ENCODE measurements at places on chromosomes 12 and 14.

DNA sequence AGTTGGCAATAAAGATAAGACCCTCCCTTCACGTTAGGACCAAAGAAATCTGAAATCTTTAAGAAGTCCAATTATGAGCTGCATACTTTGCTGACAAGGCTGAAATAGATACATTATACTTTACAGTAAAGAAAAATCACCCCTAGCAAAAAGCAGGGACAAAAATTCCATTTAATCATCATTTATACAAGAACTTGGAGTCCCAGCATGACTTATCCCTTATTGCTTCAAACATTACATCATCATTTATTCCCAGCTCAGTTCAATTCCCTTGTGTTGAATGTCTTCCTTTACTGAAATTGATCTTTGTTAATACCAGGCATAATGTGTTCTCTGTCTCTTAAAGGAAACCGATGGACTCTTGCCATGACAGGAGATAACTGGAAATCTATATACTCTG lies 449.6 kb upstream of the CCDC196 start:
- no peak for DNase-seq

DNA sequence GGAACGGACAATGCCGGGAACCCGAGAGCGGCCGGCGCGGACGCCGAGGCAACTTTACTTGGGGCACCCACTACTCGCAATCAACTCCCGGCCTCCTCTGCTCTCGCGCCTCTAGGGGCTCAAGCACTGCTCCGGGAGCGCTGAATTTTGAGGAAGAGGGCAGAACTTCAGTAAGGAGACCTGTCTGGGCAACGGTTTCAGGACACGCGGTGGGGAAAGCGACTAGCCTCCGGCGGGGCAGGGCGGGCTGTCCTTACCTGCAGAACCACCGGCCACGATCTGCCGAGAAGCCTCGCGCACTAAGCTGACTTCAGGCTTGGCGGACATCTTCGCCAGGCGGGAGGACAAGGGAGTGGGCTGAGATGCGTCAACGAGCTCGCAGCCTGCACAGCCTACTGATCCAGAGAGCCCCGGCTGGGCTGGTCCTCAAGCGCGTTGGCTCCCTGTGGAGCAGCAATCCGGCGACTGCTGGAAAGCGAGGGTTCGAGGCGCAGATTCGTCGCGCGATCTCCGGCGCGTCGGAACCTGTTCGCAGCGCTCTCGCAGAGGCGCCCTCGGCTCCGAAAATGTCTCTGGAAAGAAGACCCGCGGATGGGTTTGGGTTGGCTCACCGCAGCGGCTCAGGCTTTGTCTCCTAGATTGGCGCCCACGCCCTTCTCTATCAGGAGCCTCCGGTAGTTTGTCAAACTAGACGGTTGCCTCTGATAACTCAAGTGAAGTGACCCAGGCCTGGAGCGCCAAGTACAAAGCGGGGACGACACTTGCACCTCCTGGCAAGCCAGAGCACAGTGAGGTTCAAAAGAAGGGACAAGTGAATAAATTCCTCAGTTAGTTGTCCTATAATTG lies at the start of gene SLC25A21:
Gene SLC25A21 (minus strand): TSS at position 583 of the 846 bp plus-strand sequence.
- DNase-seq: peak; percentile 88

GRCh38 chr14:70814466-70814865 lies 5.2 kb upstream of the MAP3K9 start:
- no peak for DNase-seq

GRCh38 chr14:29043737-29044136 lies 277.1 kb downstream of the FOXG1 start:
- no peak for DNase-seq

- DNase-seq: peak; percentile 82
Observed at GRCh38 chr14:103721334-103722120, 5.9 kb downstream of the ZFYVE21 start.

DNA sequence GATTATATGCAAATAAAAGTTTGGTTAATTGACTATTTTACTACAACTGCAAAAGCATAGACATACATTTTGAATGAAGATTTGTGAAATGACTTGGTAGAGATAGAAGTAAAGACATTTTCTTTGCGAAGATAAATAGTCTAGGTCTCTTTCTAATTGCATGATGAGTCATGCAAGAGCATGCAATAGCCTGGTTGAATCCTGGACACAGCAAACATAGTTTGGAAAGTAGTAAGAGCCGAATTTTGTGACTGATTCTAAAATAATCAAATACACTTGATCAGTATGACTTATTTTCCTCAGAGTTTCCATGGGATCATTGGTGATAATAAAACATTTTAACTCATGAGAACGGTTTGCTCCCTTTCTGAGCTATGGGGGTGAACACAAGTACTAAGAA lies 27.7 kb upstream of the CAND1 start:
- DNase-seq: no peak

- DNase-seq: no peak
Observed at GRCh38 chr12:69610729-69611128, at the start of gene LRRC10. TSS of gene LRRC10 (minus strand) at chr12:69610907. CDS start at chr12:69610838, 69 bp downstream.

- no peak for DNase-seq
Observed at GRCh38 chr14:102982852-102983470, 60.5 kb downstream of the AMN start.

DNA sequence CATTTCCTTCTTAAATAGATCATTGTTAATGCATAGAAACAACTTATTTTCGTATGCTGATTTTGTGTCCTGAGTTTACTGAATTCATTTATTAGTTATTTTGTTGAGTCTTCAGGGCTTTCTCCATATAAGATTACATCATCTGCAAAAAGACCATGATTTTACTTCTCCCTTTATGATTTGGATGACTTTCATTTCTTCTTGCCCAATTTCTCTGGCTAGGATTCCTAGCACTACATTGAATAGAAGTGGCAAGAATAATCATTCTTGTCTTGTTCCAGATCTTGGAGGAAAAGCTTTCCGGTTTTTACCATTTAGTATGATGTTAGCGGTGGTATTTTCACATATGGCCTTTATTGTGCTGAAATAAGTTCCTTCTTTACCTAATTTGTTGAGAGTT lies 303.0 kb upstream of the RTL1 start:
- no peak for DNase-seq

DNA sequence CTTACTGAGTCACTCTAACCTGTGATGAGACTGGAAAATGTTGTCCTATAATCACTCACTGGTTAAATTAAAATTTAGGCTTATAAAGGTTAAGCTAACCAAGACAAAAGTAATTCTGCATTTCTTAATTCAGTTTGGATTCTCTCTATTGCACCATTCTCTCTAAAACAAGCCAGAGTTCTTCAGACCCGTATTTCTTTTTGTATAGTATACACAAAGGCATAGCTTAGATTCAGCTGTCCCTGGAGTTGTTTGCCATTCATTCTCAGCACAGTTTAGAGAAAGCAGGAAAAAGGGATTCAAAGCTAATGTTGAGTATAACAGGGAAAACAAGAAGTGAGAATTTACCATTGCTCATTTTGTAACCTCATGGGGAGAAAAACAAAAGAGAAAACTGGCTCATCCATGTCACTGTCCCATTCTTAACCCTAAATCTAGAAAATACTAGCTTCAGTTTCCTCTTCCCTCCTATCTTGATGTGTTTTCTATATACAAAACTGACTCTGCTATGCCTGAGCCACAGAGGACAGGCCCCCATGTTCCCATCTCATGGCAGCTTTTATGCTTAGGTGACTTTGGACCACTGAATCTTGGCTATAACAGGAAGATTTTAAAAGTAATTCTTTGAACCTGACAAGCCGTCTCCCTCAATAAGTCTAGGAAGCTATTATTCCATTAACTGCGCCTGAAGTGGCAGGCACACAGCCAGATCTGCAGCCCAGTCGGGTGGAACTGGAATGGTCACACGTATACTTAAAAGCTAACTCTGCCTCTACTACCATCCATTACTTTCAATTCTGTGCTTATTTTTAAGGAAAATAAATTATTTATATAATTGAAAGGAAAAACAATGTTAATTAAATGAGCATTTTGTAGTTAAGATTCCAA lies 7.0 kb downstream of the AREL1 start:
- DNase-seq: peak; percentile 65

Data from kidney tubule cell (primary cell).